ENCODE measurements at places on chromosomes 6 and 20. TPM values are rescaled to one million over a fixed set of nuclear protein-coding genes. Genes with fewer than 3 reads are reported as not detected.

GRCh38 chr6:82025271-82025670 is 222.3 kb downstream of the IBTK start:
- DNase-seq, result no peak

DNA sequence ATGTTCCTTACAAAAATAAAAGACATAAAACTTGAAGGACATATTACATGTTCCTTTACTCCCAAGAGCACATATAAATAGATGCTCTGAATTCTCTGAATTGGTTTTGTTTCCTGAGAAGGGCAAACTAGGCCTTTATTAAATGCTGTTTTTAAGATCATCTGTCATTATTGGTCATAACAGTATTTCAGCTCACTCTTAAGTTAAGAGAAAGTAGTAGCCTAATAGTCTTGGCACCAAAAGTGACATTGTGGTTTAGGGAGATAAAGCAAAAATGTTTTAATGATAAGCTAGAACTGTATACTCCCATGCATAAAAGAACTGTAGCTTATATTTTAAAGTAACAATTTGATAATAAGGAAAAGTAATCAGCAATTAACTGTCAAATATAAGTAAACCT is 361.1 kb upstream of the PTCHD4 start:
- DNase-seq, result no peak

- no peak for DNase-seq
Measured at GRCh38 chr6:167787896-167788562, 38.7 kb upstream of the AFDN start.

- no peak for DNase-seq
Measured at GRCh38 chr20:33522256-33522820, 32.4 kb downstream of the CBFA2T2 start.

GRCh38 chr6:102085257-102085656 is 691.7 kb downstream of the GRIK2 start:
- no peak for DNase-seq

DNA sequence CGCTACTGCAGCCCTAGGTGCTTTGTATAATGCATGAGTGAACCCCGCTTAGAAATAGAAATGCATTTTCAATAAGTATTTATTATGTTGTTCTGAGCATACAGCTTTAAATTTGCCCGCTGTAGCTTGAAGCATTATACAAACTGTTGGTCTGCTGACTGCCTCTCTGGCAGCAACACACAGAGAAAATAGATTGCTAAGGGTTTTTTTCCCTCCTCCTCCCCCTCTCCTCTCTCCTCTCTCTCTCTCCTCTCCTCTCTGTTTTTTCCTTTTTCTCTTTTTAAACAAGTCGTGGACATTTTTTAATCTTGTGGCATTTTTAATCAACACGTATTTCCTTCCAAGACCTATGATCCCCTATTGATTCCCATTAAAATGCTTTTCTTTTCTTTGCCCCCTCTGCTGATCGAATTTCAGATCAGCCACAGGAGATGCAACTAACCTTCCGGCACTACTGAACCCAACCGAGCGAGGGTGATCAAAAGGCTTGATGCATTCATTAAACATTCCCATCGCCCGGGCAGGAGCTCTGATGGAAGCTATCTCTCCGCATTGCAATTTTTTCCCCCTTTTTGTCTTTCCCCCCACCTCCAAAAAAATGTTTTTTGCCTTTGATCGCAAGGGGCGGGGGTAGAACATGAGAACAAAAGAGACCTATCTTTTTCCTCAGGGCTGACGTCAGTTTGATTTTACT is 90.7 kb upstream of the ARID1B start:
- DNase-seq, result no peak

The CDSN gene
- total RNA-seq, result not detected

All from SJSA1 (cell line).